ENCODE measurements at places on chromosomes 1 and 21. TPM values are rescaled to one million over a fixed set of nuclear protein-coding genes. Genes with fewer than 3 reads are reported as not detected.

GRCh38 chr1:85847356-85847755 is 139.1 kb upstream of the ZNHIT6 start:
- H3K27ac ChIP-seq, result no peak overlapping the region
- DNase-seq, result no peak
- H3K27me3 ChIP-seq, result no peaks in the 10 kb centered on the region
- no peaks in the 10 kb centered on the region for H3K4me1 ChIP-seq
- H3K36me3 ChIP-seq, result no peaks in the 10 kb centered on the region
- H3K4me3 ChIP-seq, result no peak overlapping the region

- no peak overlapping the region for H3K27ac ChIP-seq
- no peak overlapping the region for H3K4me3 ChIP-seq
- DNase-seq, result no peak
- no peaks in the 10 kb centered on the region for H3K27me3 ChIP-seq
- H3K36me3 ChIP-seq, result no peaks in the 10 kb centered on the region
These were observed 543.2 kb upstream of the CAMK1G start for GRCh38 chr1:209040351-209040750.

DNA sequence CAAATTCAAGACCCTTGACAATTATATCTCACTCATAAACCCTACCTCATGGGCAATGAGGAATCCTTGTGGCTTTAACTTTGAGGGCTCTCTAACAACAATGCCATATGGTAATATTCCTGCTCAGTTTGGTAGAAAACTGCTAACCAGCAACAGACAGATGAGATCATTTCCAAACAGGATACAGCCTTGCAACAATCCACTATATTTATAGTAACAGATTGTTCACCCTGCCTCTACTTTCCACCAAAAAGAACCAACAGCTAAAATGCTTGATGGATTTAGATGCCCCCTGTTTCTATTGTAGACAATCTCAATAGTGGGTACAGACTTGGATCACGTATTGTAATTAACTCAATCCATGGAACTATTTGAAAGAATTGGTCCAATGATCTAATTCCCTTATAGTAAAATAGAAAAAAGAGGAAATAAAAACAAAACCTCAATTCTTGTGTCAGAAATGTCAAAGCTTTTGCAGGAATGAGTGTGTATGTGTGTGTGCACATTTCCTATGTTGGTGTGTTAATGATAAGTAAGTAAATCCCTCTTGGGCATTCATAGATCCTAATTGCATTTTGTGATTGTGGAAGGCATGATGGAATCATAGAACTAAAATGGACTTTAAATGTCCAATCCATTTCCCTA is 100.0 kb upstream of the EDEM3 start:
- no peak overlapping the region for H3K4me3 ChIP-seq
- no peaks in the 10 kb centered on the region for H3K27me3 ChIP-seq
- DNase-seq, result no peak
- no peak overlapping the region for H3K27ac ChIP-seq
- peaks cover 13% of the 10 kb centered on the region for H3K36me3 ChIP-seq

DNA sequence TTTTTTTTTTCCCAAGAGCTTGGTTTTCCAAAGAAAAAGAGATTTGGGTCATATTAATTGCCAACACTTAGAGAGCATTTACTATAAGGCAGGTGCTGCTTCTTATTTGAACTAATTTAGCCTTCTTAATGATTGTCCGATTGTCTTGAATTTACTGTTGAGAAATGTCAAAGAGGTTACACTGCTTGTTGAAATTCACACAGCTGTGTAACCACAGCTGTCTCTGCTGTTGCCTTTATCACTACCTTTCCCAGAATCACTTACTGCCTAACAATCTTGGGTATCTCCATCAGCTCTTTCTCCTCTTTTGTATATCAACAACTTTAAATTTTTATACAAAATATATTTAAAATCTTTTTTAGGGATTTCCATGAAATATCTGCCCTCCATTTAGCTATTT is 115.6 kb downstream of the UCHL5 start:
- H3K27me3 ChIP-seq, result no peaks in the 10 kb centered on the region
- H3K4me3 ChIP-seq, result no peak overlapping the region
- DNase-seq, result no peak
- no peak overlapping the region for H3K27ac ChIP-seq

GRCh38 chr1:234065794-234066447 is 161.4 kb downstream of the SLC35F3 start:
- H3K27me3 ChIP-seq, result no peaks in the 10 kb centered on the region
- H3K4me1 ChIP-seq, result no peaks in the 10 kb centered on the region
- no peak overlapping the region for H3K4me3 ChIP-seq
- peak; percentile 48 for DNase-seq
- H3K27ac ChIP-seq, result no peak overlapping the region
- no peaks in the 10 kb centered on the region for H3K36me3 ChIP-seq

DNA sequence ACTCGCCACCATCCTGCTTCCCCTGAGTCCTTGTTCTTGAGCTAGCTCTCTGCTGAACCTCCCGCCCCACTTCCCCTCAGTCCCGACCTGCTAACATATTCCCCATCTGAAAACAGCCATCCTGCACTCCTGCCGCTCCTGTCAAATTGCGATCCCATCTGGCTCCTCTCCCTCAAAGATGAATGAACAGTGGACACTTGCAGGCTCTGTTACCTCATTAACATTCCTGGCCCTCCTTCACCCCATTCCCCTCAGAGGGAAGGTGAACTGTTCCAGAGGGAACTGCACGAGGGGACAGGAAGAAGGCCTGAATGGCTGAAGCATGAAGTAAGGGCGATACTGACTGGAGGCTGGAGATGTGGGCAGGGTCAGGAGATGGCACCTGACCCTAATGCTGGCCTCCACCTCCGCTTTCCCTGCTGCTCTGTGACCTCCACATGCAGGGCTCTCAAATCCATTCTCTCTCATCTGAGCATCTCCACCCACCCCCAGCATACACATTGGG is 7.4 kb upstream of the CELSR2 start:
- H3K36me3 ChIP-seq, result peaks cover 25% of the 10 kb centered on the region
- H3K27ac ChIP-seq, result no peak overlapping the region
- no peak overlapping the region for H3K4me3 ChIP-seq
- DNase-seq, result no peak
- H3K27me3 ChIP-seq, result peaks cover 7% of the 10 kb centered on the region

GRCh38 chr1:201348211-201348566 is 29.3 kb downstream of the TNNT2 start:
- peaks cover 6% of the 10 kb centered on the region for H3K27me3 ChIP-seq
- no peaks in the 10 kb centered on the region for H3K4me1 ChIP-seq
- H3K36me3 ChIP-seq, result no peaks in the 10 kb centered on the region
- H3K4me3 ChIP-seq, result no peak overlapping the region
- no peak overlapping the region for H3K27ac ChIP-seq

DNA sequence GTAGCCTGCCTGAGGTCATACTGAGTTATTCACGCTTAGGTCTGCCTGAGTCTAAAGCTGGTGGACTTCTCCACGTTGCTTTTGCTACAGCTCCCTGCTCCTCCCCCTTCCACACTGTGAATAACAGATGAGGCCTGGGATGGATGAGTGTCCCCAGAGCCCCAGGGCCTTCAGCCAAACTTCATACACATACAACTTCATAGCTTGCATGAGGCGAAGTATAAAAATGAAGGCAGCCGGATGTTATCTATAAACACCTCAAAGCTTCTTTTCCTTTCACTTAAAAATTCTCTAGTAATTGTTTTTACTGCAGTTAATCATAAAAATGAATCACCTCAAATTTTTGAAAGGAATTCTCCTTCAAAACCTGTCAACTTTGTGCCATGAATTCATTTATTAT is 70.2 kb downstream of the DAB1 start:
- H3K27ac ChIP-seq, result no peak overlapping the region
- no peaks in the 10 kb centered on the region for H3K36me3 ChIP-seq
- no peak for DNase-seq
- no peak overlapping the region for H3K4me3 ChIP-seq

DNA sequence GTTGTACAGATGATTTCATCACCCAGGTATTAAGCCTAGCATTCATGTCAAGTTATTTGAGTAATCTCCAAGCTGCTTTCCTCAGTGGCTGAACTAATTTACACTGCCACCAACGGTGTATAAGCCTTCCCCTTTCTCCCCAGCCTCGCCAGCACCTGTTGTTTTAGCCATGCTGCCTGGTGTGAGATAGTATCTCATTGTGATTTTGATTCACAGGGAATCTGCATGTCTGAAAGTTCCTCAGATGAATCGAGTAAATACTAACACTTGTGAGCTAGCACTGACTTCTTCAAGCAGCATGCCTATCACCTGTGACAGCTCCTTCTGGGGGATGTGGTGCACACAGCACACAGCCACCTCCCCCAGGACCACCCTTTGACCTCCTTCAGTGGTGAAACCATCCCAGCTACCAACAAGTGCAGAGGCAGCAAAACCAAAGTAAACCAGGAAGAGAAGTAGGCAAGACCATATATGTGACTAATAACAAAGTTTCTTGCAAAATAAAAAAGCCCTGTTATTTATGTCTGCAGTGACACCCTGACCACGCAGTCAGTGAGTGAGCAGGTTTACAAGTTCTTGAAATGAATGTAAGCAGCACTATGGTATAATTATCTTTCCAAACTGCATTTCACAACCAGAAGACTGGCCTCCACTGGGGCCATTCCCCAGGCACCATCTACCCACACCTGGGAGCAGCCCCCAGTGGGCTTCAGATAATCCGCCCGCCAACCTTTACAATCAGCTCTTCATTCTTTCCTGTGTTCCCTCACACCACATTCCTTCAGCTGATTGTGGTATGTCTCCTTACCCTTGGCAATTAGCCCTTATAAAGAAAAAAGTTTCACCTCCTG is 173.8 kb downstream of the ETS2 start:
- DNase-seq, result no peak
- H3K27me3 ChIP-seq, result no peaks in the 10 kb centered on the region
- no peak overlapping the region for H3K27ac ChIP-seq
- H3K4me1 ChIP-seq, result no peaks in the 10 kb centered on the region

- H3K36me3 ChIP-seq, result no peaks in the 10 kb centered on the region
- no peak for DNase-seq
- H3K27ac ChIP-seq, result no peak overlapping the region
- no peak overlapping the region for H3K4me3 ChIP-seq
These were observed 363.9 kb downstream of the RPS6KC1 start for GRCh38 chr1:213414911-213415310.

GRCh38 chr1:210722410-210723081 is 393.8 kb downstream of the HHAT start:
- H3K27ac ChIP-seq, result no peak overlapping the region
- no peaks in the 10 kb centered on the region for H3K4me1 ChIP-seq
- no peak overlapping the region for H3K4me3 ChIP-seq
- no peaks in the 10 kb centered on the region for H3K36me3 ChIP-seq
- no peaks in the 10 kb centered on the region for H3K27me3 ChIP-seq

DNA sequence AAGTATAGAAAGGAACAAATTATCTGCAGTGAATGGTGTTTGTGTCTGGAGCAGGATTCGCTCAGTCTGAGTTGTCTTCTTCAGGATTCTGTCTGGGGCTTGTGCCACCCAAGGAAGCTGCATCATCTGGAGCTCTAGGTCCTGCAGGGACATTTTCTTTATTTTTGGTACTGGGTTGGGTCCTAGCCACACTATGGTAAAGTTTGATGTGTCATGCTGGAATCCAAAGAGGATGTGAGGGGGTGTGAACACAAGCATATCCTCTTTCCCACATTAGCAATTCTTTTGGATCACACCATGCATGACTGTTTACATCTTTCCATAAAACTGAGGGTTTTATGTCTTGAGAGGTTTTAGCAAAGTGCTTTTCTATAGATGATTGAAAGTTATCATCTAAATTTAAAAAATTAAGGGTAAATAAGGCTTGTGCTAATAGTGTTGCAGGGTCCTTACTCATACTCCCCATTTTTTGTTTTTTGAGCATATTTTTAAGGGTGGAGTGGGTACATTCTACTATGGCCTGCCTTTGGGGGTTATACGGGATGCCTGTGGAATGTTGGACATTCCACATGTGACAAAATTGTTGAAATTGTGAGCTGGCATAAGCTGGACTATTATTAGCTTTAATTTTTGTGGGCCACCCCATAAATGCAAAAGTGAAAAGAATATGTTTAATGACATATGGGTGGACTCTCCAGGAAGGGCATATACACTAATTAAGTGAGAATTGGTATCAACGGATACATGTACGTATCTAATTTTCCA is 152.0 kb upstream of the HMCN1 start:
- H3K4me3 ChIP-seq, result no peak overlapping the region
- H3K36me3 ChIP-seq, result no peaks in the 10 kb centered on the region
- H3K27me3 ChIP-seq, result no peaks in the 10 kb centered on the region
- H3K27ac ChIP-seq, result no peak overlapping the region

- H3K27me3 ChIP-seq, result no peaks in the 10 kb centered on the region
- no peak for DNase-seq
- peaks cover 60% of the 10 kb centered on the region for H3K4me1 ChIP-seq
- peaks cover 75% of the 10 kb centered on the region for H3K36me3 ChIP-seq
- H3K4me3 ChIP-seq, result peak overlapping the region; percentile 100
These were observed 5.7 kb downstream of the ZC3H12A start for GRCh38 chr1:37480125-37480466.

GRCh38 chr21:28091466-28091865 is 901.2 kb downstream of the LTN1 start:
- H3K27me3 ChIP-seq, result no peaks in the 10 kb centered on the region
- DNase-seq, result no peak
- H3K36me3 ChIP-seq, result no peaks in the 10 kb centered on the region
- no peak overlapping the region for H3K4me3 ChIP-seq

- H3K4me1 ChIP-seq, result peaks cover 6% of the 10 kb centered on the region
- no peak for DNase-seq
- no peaks in the 10 kb centered on the region for H3K27me3 ChIP-seq
- H3K4me3 ChIP-seq, result no peak overlapping the region
- no peaks in the 10 kb centered on the region for H3K36me3 ChIP-seq
These were observed 114.6 kb downstream of the MRPS6 start for GRCh38 chr21:34187935-34188334.

The FAM177B gene
- not detected for total RNA-seq

The RPS8 gene
- total RNA-seq, result 1,739 TPM

The COL6A1 gene
- total RNA-seq, result 2.2 TPM

The OLFML3 gene
- 0.64 TPM for total RNA-seq

The ESPN gene
- total RNA-seq, result 3.7 TPM

The CFAP45 gene
- total RNA-seq, result 7.2 TPM

The SYT2 gene
- total RNA-seq, result not detected

The CHAF1B gene
- total RNA-seq, result 10.0 TPM

The SPOCD1 gene
- total RNA-seq, result 1.1 TPM

The ITLN2 gene
- total RNA-seq, result not detected

The KRTAP11-1 gene
- total RNA-seq, result not detected

Measured in CD4-positive, CD25-positive, alpha-beta regulatory T cell (primary cell).